Stimulated activated CD4-positive, alpha-beta T cell treated with anti-CD3 and anti-CD28 coated beads, TNF-alpha, amount 100 ng/mL, for 24 hours (primary cell): ENCODE measurements at places on chromosomes 2 and 18.

DNA sequence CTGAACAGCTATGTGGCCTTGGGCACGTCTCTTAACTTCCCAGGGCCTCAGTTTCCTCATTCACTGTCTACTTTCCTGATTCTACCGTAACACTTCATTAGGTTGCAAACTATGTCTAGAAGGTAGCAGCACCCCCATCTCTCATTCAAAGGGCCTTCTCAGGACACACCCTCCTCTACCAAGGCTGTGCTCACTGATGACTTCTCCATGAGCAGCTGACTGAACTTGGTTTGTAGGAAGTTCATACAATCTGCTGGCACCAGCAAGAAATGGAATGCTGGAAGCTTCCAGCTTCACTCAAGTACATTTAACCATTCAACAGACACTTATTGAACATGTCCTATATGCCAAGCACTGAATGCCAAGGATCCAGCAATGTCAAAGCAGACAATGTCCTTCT, 250.8 kb upstream of the CTAGE1 start:
- DNase-seq: no peak

DNA sequence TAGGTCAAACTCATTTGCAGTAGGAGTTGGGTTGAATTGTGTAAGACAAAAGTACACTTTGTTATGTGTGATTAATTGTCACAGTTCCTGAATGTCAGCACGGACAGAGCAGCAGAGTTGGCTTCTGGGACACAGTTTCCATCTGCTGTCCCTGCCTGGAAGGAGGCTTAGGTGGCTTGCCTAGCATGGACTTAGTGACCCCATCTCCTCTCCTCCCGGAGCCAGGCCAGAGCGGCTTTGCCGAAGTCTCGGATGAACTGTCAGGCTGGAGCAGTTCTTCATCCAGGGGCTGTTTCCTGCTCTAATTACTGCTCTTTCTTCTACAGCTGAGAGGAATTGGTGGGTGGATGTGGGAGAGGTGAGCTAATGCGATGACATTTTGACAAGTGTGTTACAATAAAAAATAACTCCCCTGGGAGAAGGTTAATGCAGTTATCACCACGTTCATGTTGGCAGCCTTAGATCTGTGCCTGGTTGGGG, 102.0 kb downstream of the SH3RF3 start:
- no peak for DNase-seq

DNA sequence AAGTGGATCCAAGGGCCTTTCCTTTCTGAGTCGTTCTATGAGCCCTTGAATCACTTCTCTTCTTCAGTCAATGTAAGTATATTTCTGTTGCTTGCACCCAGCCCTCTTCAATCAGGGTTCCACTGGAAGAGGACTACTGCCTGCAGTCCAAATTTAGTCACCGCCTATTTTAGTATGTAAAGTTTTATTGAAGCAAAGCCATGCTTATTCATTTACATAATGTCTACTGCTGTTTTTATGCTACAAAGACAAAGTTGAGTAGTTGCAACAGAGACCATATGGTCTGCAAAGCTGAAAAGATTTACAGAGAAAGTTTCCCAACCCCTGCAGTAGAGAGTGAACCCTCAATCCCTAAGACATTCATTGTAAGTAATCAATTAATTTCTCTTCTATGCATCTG, 332.5 kb upstream of the TNP1 start:
- no peak for DNase-seq

DNA sequence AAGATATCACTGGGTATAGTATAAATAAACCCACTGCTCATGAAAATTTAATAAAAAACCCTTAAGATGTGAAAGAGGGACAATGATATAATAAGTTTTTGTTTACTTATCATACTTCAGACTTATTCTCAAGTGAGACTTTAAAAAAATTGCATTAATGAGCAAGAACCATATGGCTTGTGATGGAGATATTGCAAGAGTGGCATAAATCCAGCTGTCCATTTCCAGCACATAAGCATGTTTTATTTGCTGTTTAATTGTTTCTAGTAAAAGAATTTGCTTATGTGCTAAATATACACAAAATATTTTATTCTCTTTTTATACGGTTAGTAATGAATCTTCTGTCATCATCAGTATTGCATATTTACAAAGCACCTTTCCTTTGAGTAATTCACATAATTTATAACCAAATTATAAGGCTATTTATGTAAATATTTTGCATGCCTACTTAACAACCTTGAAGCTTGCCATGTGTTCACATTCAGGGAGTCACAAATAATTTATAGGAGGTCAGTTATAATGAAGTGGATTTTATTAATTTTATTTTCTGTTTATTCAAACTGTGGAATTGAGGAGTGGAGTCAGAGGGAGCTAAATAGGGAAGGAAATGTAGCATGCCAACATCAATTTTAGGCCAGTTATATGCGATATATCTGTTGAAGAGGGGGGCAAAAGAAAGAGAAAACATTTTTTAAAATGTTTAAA, 318.5 kb upstream of the CWC22 start:
- no peak for DNase-seq

DNA sequence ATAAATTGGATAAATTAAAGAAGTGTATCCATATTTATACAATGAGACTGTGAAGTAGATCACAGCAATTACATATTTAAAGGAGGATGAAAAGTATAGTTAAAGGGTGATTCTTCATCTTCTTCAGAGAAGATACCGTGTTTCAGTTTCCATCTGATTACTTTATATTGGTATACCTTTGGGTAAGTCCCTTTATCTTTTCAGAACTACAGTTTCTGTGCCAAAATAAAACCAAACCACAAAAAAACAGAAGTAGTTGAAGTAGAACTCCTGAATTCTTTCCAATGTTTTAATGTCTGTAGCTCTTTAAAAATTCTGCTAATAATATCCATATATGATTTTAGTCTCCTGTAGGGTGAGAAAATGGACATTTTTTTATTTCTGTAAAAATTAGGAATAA, 231.2 kb upstream of the LINC00305 start:
- DNase-seq: no peak

- DNase-seq: no peak
Measured at GRCh38 chr2:417006-417405, 129.1 kb upstream of the ALKAL2 start.

DNA sequence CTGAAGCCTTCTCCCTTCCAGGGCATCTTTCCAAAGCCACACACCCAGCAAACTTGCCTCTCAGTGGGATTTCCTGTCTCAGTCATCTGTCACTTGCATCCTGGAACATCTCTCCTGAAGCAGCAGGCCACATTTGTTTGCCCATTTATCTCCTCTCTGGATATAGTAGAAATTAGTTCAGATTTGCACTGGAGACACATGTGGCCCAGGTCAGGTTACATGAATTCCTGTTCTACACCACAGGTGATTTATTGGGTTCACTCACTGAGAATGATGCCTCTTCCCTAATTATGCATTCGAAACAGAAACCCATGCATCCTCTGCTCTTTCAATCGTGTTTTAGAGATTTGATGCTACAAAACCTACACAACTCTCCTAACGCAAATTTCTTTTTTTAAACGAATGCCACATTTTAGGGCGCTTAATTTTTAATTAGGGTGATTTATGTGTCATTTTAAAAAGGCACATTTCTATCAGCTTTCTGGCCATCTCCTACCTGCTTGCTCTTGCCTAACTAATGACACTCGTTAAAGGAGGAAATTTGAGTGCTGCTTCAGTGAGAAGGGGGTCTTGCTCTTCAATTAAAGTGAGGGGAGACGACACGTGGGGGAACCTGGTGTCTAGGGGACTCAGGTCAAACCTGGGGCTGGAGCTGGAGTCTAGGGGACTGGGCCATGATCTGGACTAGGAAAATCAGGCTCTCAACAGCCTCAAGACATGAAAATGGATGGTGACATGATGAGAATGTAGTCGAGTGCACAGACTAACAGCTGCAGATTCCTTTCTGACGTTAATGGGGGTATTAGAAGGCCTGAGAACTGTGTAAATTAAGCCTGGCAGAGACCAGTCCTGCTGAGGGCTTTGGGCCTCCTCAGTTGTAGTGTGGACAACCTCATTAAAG, 221.4 kb downstream of the CLIP4 start:
- DNase-seq: no peak

DNA sequence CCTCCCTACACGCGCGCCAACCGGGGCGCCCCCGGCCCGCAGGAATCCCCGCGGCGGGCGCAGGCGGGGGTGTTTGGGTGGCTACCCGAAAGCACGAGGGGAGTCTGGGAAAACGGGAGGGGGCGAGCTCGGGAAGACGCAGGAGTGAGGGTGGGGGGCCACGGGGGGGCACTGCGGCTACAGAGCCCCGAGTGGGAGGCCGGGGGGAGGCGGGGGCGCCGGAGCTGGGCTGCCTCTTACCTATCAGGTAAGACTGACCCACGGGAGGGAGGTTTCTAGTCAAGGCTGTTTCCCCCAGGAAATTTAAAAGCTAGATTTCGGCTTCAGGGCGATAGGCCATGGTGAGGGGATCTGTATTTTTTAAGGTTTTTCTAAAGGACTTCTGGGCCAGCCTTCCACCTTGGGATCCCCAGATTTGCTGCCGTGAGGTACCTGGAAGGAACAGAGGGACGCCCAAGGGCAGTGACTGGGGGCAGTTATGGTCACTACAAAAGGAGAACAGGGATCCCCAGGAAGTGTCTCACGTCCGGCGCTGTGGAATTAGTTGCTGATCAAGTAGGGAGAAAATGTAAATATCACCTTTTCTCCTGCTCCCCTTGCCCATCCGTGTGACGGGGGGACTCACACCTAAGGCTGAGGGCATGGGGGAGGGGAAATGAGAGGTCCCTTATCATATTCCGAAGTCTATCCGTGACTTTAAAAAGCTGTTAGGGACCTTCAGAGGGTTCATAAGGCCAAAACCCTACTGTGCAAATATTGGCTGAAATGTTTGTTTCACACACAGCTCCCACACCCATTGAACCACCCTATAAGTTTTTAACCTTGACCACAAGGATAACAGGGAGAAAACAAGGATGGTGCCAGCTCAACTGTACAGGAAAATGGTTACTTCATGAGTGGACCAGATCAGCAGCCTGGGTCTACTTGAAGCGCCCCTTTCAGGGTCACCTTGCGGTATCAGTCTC, 638 bp upstream of the IRS1 start:
- no peak for DNase-seq

DNA sequence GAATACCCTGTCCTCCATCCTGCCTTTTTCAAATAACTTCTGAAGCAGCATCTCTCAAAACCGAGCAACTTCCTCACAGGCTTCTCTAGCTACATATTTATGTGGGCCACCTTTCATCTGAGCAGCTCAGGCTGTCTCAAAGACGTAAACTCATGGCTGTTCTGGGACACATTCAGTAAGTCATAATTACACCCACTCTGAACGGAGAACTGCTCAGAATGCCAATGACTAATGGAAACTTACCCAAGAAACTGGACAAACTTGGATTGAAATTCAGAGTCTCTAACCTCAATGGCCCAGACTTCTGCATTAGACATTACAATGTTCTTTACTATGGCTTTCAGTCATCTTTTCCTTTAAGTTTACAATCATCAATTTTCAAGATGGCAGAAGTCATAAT, 145.2 kb downstream of the RAD51AP2 start:
- DNase-seq: no peak
